LNCaP clone FGC (cell line): ENCODE measurements at places on chromosomes 5 and 9.

GRCh38 chr9:10232352-10232930, 380.4 kb downstream of the PTPRD start:
- DNase-seq, result no peak

- no peak for DNase-seq
These were observed 12.7 kb upstream of the GOLM1 start for GRCh38 chr9:86112057-86112456.

GRCh38 chr5:119357808-119358529, 2.1 kb downstream of the TNFAIP8 start:
- no peak for DNase-seq

- peak; percentile 23 for DNase-seq
These were observed 336.3 kb downstream of the KDM4C start for GRCh38 chr9:7094052-7094451.

DNA sequence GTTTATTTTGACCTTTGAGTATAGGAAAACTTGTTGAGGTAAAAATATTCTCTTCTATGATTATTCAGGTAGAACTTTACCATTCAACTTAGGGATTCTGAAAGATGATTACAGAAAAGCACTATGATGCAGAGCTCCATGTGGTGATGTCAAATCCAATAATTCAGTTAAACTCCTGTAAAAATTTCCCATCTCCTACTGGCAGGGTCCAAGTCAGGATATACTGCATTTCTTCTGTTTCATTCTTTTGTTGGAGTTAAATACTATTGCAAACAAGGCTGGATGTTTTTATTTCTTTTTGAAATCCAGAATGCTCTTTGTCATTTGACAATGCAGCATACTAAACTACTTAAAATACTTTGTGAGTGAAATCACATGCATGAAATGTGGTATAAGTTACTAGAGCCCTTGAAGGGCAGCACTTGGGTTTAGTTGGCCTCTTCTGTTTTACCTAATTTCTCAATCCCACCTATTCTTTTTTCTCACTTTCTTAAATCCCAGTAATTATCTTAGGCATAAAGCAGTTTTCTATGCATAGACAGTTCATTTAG, 204.5 kb downstream of the FBXL7 start:
- DNase-seq, result no peak

DNA sequence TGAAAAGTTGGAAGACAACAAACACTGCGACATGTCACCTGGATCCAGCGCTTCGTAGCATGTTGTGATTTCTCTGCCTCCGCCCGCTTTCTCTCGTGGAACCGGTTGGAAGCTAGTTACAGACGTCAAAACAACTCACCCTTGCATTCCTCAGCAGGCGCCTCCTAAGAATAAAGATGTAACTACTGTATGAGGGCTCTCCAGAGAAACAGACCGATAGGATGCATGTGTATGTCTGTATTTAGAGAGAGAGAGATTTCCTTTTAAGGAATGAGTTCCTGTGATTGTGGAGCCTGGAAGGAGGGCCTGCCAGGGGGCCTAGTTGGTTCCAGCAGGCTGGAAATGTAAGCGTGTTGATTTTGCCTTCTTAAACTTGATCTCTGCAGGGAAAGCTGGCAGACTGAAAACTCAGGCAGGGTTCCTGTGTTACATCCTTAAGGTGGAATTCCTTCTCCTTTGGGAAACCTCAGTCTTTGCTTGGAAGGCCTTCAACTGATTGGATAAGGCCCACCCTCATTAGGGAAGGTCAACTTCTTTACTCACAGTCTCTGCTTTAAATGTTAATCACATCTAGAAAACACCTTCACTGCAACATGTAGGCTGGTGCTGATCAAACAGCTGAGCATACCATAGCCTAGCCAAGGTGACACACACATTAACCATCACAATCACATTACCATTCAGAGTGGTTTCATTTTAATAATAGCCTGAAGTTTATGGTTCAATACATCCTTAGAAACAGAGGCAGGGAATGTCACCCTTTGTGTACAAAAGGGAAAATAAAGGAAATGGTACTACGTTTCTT, 163.8 kb downstream of the SYK start:
- no peak for DNase-seq

- DNase-seq, result no peak
These were observed 95.1 kb downstream of the DAPK1 start for GRCh38 chr9:87592554-87593358.

- DNase-seq, result no peak
These were observed 10.4 kb downstream of the UIMC1 start for GRCh38 chr5:176995896-176996767.

DNA sequence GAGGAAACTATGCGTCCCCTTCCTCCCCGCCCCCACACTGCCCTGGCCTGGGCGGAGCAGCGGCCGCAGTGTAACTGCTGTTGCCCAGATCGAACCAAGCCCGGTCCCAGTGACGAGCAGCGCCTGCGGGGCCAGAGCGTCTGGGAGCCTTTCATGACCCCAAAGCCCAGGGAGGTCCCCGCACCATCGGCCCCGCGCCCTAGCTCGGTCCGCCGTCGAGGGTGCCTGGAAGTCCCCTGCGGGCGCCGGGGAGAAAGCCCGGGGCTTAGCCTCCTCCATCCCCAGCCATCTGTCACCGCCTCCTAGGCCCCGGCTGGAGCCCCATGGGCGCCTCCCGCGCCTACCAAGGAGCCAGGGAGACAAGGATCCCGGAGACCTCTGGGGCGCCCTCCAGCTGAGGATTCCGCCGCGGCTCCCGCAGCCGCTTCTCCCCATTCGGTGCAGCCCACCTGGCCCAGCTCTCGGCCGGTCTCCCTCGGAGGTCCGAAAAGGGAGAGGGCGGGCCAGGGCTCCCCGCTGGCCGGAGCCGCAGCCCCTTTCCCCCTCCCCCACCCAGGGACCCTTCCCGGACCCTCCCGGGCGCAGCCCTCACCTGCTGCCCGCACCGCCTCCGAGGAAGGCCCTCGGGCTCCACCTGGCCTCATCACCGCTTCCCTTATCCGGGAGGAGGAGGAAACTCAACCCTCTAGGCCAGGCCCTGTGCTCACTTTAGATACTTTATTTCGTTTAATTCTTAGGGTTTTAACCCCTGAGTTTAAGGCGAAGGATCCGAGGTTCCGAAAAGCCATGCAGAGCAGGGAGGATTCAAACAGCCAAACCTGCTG, 45.6 kb downstream of the APTX start:
- DNase-seq, result no peak

DNA sequence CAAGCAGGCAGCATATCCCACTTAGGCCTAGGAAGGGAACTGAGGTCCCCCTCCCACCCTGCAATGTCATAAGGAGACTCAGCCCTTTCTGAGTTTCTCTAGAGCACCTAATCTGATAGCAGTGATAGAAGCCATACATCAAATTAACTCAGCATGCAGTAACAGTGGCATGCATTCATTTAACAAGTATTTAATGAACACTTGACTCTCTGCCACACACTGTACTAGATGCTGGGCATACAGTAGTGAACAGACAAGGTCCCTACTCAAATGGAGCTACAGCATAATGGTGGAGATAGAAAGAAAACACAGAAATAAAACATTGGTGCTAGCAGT, 58.6 kb downstream of the SLC22A5 start:
- no peak for DNase-seq

DNA sequence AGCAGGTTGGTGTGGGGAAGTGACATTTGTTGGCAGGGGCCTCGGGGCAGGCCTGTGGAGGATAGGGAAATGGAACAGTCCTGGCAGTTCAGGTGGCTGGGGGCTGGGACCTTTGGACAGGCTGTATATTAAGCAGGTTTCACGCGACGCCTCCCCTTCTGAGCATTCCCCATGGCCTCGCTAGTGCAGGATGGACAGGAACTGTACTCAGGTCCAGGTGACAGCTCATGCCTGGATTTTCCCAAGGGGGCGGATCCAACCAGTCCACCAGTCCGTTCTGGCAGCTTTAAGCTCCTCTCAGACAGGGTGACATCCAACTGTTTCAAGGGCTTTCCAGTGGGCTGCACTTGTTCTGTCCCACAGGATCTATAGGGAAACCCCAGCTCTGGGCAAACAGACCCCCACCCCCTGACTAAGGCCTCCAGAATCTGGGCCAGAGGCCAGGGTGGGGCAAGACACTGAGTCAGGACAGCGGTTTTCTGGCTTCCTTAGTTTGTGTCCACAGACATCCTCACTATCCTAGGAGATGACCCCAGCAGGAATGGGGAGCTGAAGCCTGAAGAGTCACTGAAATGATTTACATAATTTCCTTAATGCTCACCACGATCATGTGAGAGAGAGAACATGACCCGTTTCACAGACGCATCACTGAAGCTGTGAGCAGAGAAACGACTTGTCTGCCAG, 20.9 kb downstream of the CSF2 start:
- no peak for DNase-seq

DNA sequence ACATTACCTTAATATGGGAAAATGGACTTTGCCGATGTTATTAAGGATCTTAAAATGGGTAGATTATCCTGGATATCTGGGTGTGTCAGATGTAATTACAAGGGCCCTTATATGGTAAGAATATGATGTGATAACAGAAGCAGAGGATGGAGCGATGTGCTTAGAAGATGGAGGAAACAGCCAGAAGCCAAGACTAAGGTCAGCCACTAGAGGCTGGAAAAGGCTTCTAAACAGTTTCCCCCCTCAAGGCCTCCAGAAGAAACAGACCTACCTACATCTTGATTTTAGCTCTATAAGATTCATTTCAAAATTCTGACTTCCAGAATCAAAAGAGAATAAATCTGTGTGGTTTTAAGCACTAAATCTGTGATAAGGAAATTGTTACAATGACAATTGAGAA, 131.9 kb downstream of the CAAP1 start:
- DNase-seq, result no peak

- DNase-seq, result no peak
These were observed 125.5 kb downstream of the TENT4A start for GRCh38 chr5:6838736-6839135.

- no peak for DNase-seq
These were observed 246.3 kb upstream of the DAP start for GRCh38 chr5:11007269-11007870.

GRCh38 chr9:4640027-4640426, 22.1 kb upstream of the PLPP6 start:
- no peak for DNase-seq

- DNase-seq, result no peak
These were observed 125.6 kb downstream of the NTRK2 start for GRCh38 chr9:84794981-84795637.

DNA sequence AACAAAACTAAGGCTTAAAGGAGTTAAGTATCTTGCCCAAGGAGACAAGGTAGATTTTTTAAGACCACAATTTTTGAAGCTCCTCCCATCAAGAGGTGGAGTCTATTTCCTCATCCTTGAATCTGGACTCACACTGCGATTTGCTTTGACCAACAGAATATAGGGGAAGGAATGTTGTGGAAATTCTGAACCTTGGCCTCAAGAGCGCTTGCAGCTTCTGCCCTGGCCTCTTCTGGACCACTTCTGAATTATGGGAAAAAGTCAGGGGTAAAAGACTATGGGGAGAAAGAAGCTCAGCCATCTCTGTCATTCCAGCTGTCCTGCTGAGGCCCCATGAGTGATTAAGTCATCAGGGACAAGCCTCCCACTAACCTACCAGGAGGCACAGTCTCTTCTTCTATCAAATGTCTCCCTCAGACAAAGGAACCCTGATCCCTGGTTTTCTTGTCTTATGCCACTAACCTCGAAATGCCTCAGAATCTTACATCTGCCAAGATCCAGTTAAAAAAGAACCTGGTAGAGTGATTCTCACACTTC, 25.9 kb downstream of the MAPKAP1 start:
- DNase-seq, result no peak

DNA sequence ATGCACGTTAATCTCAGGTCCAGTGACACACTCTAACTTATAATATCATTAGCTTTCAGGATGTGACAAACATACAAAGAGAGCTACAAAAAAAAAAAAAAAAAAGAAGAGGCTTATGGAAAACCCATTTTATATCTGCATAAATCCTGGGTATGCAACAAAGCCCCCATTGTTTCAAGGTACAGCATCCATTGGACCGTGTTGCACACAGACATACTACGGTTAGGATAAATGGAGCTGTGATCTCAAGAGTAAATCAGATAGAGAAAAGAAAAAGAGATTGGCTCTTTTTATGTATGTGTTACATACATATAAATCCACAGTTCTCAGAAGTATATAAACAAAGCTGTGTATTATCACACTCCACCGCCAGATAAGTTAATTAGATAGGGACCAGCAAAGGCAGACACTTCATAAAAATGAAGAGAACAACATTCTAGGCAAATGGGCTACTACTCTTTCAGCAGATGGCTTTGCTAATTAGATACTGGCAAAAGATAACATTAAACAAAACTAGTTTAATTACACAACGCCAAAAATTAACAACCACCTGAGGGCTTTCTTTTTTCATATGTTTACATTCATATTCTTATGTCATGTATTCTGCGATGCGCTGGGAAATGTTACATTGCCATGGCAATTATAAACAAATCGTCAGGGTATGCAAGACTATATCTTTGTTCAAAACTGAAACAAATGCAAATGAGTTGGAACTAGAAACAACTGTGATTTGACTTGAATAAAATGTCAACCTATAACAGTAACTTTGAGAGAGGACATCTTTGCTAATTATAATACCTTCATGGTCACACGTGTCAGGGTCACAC, 304.2 kb downstream of the SEMA5A start:
- no peak for DNase-seq

- DNase-seq, result no peak
These were observed 37.6 kb upstream of the ORM1 start for GRCh38 chr9:114285166-114285867.
